ENCODE measurements at places on chromosomes 13 and 19. TPM values are rescaled to one million over a fixed set of nuclear protein-coding genes. Genes with fewer than 3 reads are reported as not detected.

- DNase-seq, result peak; percentile 43
Observed at GRCh38 chr13:57056601-57057180, 84.0 kb upstream of the PRR20A start.

DNA sequence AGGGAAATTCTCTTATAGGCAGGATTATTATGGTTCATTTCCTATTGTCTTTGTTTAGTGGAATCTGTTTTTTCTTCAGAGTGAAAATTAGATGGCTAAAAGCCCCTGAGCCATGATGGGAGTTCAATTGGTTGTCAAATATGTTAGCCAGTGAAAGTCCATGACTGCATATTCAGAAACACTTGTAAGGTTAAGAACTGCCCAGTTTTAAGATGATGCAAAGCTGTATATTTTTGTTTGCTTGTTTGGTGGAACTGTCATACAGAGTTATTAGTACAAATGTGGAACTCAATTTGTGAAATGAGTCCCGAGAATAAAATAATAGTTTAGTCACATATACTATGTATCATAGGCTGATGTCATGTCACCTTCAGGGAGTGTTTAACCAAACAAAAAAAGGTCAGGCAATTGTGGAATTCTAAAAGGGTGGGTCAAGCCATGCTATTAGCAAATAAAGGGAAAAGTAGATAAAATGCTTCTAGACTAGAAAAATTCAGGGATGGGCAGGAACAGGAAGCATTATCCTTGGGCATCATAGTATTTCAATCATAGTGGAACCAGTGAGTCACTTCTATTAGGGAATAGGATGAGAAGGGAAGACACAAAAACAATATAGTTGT lies 248.3 kb upstream of the SLITRK1 start:
- no peak for DNase-seq

- DNase-seq, result peak; percentile 82
Observed at GRCh38 chr19:12872941-12873890, 8.0 kb downstream of the DNASE2 start.

DNA sequence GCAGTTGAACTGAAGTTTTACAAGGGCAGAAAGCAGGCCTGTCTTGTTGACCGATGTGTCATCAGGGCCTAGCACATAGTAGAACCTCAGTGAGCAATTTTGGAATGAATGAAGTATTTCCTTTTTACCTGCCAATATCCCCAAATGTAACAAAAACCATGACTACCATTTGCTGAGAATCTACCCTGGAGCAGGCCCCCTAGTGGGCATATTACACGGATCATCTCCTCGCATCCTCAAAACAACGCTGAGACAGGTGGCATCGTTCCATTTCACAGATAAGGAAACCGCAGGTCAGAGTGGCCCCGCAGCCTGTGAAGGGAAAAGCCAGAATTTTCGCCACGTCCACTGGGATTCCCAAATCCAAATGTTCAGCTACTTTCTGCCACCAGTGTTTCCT lies 77.9 kb downstream of the CACNA1A start:
- peak; percentile 63 for DNase-seq

GRCh38 chr13:103157016-103157415 lies 90.8 kb upstream of the SLC10A2 start:
- DNase-seq, result no peak

Gene BABAM1
- total RNA-seq, result 151 TPM

GRCh38 chr13:111475488-111475887 lies 155.0 kb downstream of the TEX29 start:
- DNase-seq, result no peak

DNA sequence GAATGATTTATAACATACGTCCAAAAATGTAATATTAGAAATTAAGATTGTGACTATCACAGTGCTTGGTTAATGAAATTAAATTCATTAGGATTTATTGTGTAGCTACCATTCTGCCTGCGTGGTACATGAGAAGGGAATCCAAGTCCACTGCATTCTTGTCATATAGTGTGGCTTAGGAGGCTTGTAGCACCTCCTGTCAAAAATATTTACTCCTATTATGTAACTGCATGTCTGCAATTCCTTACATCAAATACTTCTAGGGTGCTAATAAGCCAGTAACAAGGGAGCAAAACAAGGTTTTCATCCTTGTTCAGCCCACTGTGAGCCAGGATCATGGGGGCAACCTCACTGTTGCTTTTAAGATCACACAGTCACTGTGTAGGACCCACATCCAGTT lies 199.0 kb downstream of the SLC7A1 start:
- no peak for DNase-seq

DNA sequence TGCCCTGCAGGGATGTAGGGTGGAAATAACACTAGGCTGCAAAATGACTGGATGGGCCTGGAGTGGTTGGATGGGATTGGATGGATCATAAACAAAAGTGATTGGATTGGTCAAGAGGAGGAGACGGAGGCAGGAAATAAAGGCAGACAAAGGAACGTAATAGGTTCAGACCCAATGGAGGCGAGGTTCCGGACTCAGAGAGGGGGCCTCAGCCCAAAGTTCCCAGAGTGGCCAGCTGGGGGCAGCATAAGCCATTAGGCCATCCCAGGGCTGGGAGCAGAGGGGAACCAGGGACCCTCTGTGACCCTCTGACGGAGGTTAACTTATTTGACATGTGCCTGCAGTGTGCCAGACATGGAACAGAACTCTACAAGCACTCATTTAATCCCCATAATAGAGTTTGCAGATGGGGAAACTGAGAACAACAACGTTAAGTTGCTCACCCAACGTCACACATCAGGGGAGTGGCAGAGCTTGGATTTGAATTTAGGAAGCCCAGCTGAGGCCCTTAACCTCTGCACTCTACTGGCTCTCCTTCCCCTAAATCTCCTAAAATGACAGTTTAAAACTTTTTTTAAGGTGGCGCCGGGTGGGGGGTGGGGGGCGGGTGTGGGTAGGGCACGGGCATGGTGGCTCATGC lies 15.3 kb upstream of the MAP1S start:
- DNase-seq, result peak; percentile 91

DNA sequence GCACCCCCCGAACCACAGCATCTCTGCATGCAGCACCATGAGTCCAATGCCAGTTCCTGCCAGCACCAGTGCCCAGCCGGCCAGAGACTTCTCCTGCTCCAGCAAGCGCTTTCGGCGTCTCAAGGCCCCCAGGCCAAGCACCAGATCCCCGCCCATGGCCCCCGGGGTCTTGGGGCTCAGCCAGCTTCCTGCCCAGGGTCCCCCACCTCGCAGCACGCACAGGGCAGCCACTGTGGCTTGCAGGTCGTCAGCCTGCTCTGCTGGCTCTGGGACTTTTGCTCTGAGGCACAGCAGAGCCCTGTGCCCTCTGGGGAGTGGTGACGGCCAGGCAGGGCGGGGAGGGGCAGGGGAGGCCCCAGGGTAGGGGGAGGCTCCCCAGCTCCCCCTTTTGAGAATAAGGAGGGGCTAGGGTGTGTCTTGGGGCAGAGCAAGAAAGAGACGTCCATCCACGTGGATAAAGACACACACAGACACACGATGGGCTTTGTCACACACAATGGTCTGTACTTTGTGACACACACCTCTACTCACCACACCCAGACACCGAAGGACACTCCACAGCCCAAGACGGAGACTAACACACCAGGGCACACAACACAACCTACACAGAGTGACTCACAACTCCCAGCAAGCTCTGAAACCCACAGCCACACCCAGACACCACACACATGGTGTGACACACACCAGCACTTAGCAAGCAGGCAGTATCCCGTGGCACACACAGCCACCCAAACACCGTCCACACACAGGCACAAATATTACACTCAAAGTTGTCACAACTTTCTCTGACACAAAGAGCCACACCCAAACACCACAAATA lies at the start of gene KCNN4:
Gene KCNN4 (minus strand): TSS at position 268 of the 820 bp plus-strand sequence. CDS start 112 bp downstream, at position 156.
- DNase-seq, result no peak

DNA sequence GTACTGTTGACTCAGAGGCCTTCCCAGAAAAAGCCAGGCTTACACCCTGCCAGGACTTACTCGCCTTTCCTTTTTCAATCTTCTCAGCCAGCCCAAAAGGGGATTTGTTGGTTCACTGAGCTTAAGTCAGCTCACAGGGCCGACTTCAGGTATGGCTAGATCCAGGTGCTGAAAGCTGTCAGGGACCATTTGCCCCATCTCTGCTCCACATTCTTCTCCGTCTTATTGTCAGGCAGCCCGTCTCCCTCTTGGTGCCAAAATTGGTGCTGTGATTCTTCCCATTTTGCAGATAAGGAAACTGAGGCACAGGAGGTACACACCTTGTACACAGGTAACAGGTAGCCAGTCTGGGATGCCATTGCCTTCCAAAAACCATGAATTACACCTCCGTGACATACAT lies 2.4 kb downstream of the C19orf38 start:
- no peak for DNase-seq

Gene CABP5
- total RNA-seq, result not detected

DNA sequence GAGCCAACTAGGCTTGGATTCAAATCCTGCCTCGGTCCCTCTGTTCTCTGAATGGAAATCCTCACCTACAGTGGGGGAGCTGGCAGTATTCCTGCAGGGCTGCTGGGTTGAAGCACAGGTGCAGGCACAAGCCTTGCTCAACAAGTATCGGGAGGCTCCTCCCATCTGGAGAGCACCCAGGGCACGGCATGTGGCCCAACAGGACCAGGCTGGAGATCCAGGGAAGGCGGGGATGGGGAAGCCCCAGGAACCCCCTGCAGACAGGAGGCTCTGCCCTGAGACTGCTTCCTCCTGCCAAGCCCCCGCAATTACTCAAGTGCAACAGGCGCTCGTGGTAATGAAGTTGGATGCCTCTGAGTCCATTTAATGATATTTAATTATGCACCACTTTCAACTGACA lies 128.0 kb upstream of the VSTM2B start:
- DNase-seq, result no peak

DNA sequence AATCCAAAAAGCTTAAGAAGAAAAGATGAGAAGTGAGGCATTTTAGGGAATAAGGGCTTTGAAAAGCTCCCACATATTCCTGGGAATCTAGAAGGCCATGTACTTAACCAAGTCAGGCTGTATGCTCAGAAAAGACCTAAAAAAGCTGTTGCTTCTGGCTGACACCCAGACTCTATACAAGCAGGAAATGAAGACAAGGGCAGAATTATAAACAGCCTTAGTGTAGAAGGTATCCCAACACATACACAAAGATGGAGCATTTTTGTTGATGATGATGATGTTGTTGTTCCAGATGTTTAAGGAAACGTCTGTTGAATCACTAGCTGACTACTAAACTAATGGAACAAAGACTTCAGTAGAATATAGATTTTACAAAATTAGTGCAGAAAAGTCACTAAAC lies 26.1 kb upstream of the N4BP2L1 start:
- DNase-seq, result no peak

GRCh38 chr13:35979361-35979951 lies 151.7 kb downstream of the DCLK1 start:
- DNase-seq, result no peak

DNA sequence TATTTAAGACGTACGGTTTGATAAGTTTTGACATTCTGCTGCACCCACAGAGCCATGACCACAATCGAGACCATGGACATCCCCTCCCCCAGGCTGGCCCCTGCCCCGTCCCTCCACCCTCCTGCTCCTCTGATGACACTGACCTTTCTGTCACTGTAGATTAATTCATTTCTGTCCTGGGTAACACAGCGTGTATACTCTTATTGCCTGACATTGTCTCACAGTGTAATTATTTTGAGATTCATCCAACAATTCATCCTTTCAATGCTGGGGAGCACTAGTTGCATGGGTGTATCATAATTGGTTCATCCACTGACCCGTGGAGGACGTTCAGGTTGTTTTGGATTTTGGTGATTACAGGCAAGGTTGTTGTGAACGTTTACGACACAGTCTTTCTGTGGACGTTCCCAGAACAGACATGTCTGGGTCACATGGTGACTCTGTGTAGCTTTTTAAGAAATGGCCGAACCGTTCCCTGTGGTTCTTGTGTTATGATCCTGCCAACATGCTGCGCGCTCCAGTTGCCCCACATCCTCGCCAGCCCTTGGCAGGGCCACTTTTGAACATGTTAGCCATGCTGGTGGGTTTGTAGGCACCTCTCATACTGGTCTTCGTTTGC lies 41.9 kb downstream of the C13orf46 start:
- no peak for DNase-seq

DNA sequence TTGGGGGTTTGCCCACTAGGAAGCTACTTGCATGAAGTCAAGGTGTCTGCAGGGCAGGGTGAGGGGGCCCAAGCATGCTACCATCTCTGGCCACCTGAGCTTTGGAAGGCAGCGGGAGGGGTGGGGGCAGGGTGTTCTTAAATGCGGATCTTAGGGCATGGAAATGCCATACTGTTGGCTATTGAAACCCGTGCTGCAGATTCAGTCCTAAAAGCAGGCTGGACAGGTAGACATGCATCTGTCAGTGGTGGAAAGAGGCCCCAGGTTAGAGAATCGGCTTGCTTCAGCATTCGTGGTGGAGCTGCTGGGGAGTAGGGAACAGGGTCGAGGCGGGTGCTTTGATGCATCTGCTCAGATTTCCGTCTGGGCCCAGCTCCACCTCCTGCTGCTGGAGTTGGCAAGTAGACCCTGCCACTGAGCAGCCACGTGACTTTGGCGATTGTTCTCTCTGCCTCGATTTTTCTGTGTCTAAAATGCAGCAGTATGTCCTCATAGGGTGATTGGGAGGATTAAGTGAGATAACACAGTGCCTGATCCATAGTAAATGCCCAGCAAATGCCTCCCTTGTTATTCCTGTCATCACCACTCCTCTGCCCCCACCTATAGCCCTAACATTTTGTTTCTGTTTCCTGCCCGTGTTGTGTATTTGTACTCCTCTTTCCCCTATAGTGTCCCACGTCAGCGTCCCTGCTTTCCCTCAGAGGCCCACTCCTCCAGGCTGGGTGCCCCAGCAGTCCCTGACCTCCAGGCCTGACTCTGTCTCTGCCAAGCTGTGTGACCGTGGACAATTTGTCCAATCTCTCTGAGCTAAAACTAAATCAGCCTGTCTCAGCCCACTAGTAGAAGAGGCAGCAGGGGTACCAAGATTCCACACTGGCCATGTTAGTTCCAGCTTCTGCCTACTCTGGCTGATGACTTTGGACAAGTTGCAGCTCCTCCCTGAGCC lies 5.8 kb downstream of the PPP1R37 start:
- peak; percentile 46 for DNase-seq

DNA sequence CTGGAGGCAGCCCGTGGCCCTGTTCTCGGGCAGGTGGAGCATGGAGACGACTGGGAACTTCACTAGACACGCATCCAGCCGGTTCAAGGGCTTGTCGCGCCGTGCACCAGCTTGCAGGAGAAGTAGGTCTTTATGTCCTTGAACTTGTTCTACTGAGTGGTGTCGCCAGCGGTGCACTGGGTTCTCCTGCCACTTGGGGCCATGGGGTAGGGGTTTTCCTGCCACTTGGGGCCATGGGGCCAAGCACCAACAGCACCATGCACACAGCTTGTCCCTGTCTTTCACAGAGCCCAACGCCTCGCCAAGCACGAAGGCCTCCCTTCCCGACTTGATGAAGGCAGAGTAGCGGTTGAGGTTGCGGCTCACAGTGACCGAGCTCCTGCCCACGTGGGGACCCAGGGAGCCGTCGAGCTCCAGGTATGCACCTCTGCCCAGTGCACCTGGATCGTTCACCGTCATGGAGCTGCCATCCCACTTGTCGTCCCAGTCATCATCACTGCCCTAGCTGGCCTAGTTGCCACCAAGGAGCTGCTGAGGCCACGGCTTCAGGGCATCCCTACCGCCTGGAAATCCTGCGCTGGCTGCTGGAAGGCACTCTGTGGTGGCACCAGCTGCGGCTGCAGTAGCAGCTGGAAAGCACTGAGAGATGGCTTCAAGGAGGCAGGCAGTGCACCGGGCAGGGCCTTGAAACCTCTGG lies 40.5 kb upstream of the TPM4 start:
- peak; percentile 34 for DNase-seq

Gene FLT1
- total RNA-seq, result 10.3 TPM

Gene C1QTNF9
- total RNA-seq, result not detected

Gene C19orf85
- 0.29 TPM for total RNA-seq

- DNase-seq, result peak; percentile 84
Observed at GRCh38 chr19:45153339-45154063, 7.3 kb downstream of the NKPD1 start.

Gene SH2D3A
- total RNA-seq, result 16.4 TPM

Data from endodermal cell (in vitro differentiated cells).